HL-60 (cell line): ENCODE measurements at places on chromosomes 6 and 20.
A peak's percentile ranks its signal among the peaks of the same experiment; 100 is the strongest.

GRCh38 chr20:38383147-38383546, 36.9 kb downstream of the LBP start:
- no peak for DNase-seq

DNA sequence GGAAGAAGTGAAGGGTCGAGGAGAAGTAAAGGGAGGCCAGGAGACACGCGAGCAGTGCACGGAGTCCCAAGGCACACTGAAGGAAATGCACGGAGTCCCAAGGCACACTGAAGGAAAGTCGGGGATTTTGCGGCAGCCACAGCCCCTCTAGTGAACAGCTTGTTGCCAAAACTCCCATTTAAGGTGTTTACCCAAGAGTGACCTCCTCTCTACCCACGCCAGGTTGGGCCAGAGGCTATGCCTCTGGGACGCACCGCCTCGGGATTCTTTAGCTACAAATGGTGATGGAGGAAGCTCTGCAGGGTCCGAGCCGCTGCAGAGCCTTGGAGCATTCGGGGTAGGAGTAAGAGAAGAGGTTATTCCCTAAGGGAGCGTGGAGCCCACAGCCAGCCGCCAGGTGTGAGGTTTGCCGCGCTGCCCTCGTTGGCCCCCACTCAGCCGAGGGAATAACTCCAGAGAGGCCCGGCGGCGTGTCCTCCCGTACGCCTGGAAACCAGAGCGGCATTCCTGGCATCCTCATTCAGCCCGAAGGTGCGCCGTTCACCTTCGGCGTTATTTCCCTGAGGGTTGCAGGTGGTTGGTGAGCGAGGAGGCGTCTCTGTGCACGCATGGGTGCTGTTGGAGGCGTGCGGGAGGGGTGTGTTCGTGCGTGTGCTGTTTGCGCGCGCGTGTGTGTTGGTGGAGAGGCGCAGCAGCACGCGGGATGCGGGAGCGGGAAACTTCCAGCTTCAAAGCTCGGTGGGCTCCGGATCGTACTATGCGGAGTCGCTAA, 3.4 kb upstream of the MAFB start:
- no peak for DNase-seq

DNA sequence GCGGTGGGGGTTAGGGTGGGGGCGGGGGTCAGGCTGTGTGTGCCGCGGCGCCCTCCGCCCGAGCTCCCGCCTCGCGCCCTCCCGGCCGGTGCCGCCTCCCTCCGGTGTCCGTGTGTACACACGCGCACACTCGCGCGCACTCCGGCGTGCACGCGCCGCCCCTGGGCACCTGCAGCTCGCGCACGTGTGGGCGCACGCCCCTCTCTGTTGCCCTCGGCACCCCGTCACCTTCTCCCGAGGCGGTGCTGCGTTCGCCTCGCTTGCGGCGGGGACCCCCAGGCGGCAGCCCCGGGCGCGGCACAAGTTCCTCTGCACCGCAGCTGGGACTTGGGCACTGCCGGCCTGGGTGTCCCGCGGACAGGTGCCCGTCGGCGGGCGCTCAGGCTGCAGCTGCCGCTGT, 525 bp downstream of the MACROD2 start:
- peak; percentile 38 for DNase-seq

- DNase-seq = no peak
Observed at GRCh38 chr6:2249126-2249525, 3.7 kb upstream of the GMDS start.

GRCh38 chr20:59526242-59527225, 77.8 kb upstream of the PHACTR3 start:
- DNase-seq = no peak

- DNase-seq = no peak
Observed at GRCh38 chr6:134176264-134176975, 124.0 kb upstream of the SLC2A12 start.

DNA sequence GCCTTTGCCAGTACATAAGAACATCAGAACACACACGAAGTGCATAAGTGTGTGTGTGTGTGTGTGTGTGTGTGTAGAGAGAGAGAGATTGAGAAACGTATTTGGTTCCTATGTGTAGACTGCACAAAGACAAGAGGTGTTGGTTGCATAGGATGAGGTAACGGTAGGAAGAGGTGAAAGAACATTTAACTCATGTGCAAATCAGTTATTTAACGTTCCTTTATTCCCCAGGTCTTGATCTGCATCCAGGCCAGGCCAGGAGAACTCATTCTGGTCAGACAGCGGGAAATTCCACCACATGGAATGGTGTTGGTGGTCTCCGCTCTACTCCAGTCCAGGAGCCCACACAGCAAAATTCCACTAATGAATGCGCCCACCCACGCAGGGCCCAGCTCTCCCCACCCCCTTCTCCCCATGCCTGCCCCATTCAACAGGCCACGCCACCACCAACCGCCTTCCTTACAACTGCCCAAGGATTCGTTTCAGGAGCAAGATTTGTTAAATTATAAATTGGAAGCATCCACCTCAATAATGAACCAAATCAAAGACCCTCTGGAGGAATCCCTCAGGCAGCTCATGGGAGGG, 86.8 kb downstream of the CLIC5 start:
- DNase-seq = no peak

DNA sequence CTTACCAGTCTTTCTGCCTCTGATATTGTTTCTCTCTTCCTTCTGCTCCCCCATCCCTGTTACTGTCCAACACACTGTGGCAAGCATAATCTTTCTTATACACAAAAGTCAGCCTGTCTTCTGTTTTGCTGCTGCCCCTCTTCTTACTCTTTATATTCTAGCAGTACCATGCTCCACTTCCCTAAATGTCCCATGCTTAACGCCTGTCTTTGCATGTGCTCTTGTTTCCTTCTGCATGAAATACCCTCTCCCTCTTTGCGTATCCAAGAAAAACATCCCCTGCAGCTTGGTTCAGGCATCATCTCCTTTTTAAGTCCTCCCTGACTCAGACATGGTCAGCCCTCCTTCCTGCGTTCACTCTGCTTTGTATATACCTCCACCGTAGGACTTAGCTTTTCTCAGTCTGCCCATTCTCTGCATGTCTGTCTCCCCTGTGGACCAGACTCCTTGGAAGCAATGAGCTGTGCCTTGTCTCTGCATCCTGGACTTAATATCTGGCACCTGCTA, 103.9 kb downstream of the CTNNBL1 start:
- no peak for DNase-seq

- DNase-seq = no peak
Observed at GRCh38 chr6:81896525-81897503, 144.3 kb upstream of the TENT5A start.

- no peak for DNase-seq
Observed at GRCh38 chr6:43703512-43704429, 16.2 kb upstream of the MRPS18A start.

GRCh38 chr20:62914970-62915457, 11.3 kb downstream of the DIDO1 start:
- DNase-seq = peak; percentile 55

DNA sequence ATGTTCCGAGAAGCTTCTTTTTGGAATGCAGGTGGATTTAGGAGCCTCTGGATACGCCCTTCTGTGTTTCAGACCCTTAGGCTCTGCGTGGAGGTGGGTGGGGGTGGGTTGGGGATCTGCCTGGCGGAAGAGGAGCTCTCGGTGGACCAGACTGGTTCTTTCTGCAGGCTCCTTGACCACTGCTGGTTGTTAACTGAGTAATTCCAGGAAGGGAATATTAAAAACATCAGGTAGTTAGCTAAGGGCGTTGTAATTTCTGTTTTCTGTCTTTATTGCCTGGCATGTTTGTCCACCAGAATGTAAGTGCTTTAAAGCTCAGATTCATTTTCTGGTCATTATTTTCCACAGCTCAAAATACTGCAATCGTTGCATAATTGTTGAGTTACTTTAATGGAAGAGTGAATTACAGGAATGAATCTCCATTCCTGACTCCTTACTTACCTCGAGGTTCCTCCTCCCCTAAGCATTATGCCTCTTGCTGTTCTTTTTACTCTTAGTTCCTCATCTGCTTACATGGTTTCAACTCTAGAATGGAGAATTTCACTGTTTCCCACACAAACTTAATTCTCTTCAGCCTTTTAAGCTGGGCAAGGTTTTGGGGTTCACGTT, 5.9 kb downstream of the CDYL start:
- DNase-seq = no peak

DNA sequence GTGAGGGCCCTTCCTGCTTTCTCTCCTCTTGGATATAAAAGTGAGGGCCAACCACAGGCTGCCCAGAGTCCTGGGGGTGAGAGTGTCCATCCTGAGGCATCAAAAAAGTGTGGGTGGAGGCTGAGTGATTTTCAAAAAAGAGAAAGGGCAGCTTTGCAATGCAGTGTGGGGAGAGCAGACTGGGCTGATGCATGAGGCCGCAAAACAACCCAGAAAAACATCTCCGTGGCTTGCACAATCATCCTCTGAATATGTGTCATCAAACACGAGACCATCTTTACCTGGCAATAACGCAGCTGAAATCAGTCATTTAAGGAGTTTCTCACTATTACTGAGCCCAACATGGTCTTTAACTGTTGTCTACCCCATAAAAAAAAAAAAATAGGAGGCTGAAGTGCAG, 191.2 kb upstream of the SOX4 start:
- no peak for DNase-seq

GRCh38 chr6:129681913-129682205, 28.1 kb downstream of the ARHGAP18 start:
- DNase-seq = no peak

GRCh38 chr6:93419304-93420162, at the start of gene EPHA7:
Gene EPHA7 (minus strand): TSS chr6:93419559. CDS start chr6:93419341, 218 bp downstream.
- DNase-seq = peak; percentile 14

GRCh38 chr20:61359254-61359653, 107.2 kb downstream of the CDH4 start:
- no peak for DNase-seq

- DNase-seq = no peak
Observed at GRCh38 chr6:135162678-135163439, 18.2 kb upstream of the MYB start.

GRCh38 chr6:36309900-36310299, 26.8 kb downstream of the BNIP5 start:
- DNase-seq = no peak

GRCh38 chr6:4607793-4608192, 168.4 kb upstream of the CDYL start:
- DNase-seq = no peak

DNA sequence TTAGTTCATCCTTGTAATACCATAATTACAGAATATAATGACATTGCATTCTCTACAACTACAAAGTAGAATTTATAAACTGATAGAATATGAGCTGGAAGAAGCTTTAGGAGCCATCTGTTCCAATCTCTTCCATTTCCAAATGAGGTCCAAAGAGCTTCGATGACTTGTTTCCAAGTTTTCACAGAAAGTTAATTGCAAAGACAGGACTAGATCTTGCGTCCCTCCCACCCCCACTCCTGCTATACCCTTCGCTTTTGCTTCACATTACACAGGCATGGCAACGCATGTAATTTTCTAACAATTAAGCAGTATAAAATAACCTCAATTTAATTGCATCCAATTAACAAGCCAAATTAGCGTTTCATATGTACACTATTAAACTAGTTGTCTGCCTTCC, 7.0 kb downstream of the HIVEP2 start:
- DNase-seq = no peak

DNA sequence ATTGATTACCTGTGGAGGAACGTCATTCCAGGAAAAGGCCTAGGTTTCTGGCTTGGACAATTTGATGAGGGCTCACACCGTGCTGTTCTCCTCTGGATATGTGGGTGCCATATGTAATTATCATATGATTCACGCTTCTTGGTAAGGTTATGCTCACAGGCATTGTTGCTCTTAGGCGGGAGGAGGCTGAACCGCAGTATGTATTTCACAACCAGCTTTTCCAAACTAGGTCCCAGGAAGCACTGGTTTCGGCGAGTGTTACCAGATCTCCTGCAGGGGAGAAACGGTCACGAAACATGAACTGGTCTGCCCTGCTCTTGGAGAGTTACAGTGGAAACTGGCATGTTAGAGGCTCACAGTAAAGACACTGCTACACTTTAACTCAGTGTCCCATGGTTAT, 793 bp upstream of the FAM50B start:
- no peak for DNase-seq
